ENCODE measurements at places on chromosomes 3 and 15.

GRCh38 chr3:156603379-156604017 is 48.6 kb upstream of the SSR3 start:
- no peaks in the 10 kb centered on the region for H3K36me3 ChIP-seq
- DNase-seq, result no peak

GRCh38 chr15:55796321-55796965 is 53.5 kb upstream of the PRTG start:
- DNase-seq, result no peak
- no peak overlapping the region for H3K27ac ChIP-seq
- H3K4me3 ChIP-seq, result no peak overlapping the region
- H3K4me1 ChIP-seq, result no peaks in the 10 kb centered on the region

DNA sequence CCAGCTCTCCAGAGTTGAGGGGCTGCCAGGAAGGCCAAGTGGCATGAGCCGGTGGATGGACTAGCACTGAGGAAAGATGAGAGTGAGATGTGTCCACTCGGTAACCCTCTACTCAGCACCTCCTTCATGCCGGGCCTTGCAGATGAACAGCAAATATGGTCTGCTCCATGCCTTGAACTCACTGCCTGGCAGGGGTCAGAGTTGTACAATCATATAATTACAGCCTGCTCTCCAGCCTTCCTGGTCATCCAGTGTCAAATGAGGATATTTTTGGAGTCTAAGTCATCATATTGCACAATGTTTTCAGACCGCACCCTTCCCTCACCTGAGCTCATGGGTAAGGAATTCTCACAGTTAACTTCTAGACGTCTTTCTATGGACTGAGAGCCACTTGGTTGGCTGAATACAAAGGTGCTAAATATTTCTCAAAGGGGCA is 4.9 kb downstream of the MGLL start:
- H3K4me3 ChIP-seq, result no peak overlapping the region
- H3K27me3 ChIP-seq, result peaks cover 22% of the 10 kb centered on the region
- DNase-seq, result no peak
- H3K27ac ChIP-seq, result no peak overlapping the region
- H3K4me1 ChIP-seq, result no peaks in the 10 kb centered on the region

DNA sequence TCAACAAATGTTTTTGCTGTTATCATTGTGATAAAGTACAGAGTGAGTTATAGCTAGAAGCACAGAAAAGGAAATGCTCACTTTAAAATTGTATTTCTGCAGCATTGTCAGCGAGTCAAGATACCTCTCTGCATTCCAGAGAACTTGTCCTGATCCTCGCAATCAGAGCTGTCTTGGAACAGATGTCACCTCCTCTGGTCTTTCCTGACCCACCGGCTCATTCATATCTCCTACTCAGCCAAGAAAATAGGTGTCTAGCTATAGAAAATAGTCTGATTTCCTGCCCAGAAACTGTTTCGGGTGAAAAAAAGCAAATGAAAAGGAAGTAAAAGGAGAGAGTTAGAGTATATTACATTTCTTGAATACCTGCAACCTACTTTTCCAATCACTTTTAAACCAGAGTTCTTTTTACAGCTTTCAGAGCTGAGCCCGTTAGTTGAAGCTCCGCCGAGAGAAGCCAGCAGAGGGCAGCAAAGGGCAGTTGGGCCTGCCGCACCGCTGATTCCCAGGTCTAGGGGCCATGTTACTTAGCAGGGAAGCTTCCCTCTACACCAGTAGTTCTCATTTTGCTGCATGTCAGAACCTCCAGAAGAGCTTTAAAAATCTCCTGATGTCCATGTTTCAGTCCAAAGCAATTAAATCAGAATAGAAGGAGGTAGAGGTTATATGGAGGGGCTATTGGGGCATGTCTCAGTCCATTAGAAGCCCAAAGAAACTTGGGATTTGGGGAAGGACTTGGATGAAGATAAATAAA is 185.7 kb upstream of the THRB start:
- H3K4me1 ChIP-seq, result no peaks in the 10 kb centered on the region
- no peak overlapping the region for H3K4me3 ChIP-seq
- no peaks in the 10 kb centered on the region for H3K36me3 ChIP-seq
- no peak overlapping the region for H3K27ac ChIP-seq
- H3K27me3 ChIP-seq, result no peaks in the 10 kb centered on the region
- peak; percentile 42 for DNase-seq

Data from MM.1S (cell line).